ENCODE measurements at places on chromosomes 2 and 18.
A peak's percentile ranks its signal among the peaks of the same experiment; 100 is the strongest.

DNA sequence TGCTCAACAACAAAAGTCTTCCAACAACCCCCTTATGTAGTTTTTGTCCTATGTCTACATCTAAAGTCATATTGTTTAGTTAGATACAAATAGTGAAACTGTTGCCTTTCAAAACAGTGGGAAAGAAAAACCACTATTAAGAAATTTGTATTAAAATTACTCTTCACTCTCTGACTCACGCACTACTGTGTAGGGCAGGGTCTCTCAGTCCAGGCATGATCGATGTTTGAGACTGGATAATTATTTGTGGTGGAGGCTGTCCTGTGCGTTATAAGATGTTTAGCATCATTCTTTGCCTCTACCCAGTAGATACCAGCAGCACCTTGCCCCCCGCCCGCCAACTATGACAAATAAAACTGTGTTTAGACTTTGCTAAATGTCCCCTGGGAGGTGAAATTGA is 369.4 kb upstream of the ZEB2 start:
- no peak for DNase-seq

DNA sequence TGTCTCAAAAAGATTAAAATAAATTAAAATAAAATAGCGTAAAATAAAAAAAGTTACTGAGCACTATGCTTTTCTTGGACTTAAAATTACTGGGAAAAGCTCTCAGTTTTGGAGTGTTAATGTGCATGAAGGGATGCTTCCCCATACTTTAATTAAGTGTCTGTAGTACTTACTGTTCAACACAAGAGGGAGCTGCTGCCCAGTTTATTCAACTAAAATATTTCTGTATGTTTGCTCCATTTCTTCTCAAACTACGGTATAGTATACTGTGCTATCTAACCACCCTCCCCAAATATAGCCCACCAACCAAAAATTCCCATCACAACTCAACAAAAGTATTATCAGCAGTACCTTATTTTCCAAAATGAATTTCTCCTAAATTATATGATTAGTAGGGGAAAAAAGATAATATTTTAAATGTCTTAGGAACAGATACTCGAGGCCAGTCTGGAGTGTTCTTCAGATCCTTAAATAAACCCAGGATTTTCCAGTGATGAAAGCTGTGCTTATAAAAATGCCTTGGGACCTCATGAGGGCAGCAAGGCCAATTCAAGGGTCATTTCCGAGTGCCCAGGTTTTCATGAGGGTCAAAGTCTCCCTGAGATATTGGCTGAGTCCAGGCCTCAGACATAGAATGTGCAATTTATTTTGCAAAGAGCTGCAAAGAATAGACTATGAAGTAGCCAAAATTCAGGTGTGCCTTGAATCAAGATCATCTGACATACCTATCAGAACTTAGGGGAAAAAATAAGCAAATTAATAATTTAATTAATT is 64.1 kb downstream of the CHRNA1 start:
- peak; percentile 29 for DNase-seq

GRCh38 chr18:76657911-76658470 is 162.9 kb upstream of the ZNF516 start:
- no peak for DNase-seq

DNA sequence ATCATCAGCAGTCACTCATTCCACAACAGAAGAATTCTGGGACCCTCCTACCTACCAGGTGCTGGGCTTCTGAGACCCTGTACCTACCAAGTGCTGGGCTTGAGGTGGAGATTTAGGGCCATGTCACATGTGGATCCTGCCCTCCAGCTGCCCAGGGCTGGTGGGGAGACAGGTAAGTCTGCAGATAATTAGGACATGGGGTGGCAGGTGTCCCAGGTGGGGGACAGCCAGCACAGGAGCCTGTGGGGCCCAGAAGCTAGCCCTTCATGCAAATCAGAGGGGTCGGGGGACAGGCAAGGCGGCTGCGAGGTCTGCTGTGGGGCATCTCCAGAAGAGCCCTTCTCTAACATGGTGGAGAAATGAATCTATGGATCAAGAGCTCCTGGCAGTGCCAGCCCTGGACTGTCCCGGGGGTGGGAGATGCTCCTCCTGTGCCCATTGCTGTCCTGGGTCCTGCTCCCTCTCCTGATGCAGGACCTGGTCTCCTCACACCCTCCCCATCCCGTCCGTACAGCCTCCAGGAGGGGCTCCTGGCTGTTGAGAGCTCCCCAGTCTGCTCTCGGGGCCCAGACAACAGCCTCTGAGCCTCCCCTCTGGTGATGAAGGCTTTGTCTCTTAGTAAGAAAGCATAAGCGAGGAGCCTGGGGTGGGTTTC is 106.3 kb upstream of the GLI2 start:
- DNase-seq: no peak

DNA sequence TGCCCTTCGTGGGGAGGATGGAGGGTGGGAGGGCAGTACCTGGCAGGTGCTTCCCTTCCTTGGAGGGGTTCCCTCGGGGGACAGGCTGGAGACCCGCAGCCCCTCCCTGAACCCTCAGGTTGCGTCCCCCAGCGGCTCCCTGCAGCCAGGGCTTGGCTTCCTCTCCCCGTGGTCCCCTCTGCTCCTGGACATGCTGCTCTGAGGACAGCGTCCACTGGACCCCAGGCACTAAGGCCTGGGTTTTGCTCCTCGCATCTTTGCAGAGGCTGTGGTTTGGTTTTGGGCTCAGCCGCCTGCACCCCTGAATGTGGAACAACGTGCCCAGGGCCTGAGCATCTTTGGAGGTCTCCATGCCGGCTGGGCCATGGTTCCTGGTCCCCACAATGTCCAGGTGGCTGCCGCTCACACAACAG is 133.5 kb downstream of the PTGR3 start:
- DNase-seq: no peak

DNA sequence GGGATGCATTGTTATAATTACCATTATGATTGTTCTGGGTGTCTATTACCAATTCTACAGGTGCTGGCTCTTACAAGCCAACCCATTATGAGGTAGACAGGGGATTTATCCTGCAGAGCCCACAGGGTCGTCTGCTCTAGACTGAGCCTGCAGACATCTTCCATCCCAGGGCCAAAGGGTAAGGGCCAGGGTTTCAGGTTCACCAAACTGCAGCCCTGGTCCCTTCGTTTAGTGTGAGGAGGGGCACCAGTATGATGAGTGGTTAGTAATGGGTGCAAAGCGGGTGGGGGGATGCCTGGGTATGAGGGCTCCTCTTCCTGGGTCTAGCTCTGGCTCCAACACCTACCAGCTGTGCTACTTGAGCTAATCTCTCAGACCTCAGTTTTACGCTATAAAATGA is 1.2 kb upstream of the ARID5A start:
- DNase-seq: no peak

- DNase-seq: no peak
These were observed 168.2 kb upstream of the LRP1B start for GRCh38 chr2:142299021-142299420.

DNA sequence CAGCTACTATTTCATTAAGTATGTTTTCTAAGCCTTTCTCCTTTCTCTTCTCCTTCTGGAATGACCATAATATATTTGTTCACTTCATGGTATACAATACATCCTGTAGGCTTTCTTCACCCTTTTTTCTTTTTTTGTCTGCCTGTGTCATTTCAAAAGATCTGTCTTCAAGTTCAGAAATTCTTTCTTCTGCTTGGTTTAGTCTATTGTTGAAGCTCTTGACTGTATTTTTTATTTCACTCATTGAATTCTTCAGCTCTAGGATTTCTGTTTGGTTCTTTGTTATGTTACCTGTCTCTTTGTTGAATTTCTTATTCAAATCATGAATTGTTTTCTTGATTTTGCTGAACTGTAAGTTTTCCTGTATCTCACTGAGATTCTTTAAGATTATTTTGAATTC is 109.9 kb downstream of the TMEM131 start:
- DNase-seq: no peak

GRCh38 chr2:3168230-3168891 is 209.3 kb downstream of the EIPR1 start:
- DNase-seq: no peak
